Astrocyte of the spinal cord (primary cell): ENCODE measurements at places on chromosomes 2 and 18.

DNA sequence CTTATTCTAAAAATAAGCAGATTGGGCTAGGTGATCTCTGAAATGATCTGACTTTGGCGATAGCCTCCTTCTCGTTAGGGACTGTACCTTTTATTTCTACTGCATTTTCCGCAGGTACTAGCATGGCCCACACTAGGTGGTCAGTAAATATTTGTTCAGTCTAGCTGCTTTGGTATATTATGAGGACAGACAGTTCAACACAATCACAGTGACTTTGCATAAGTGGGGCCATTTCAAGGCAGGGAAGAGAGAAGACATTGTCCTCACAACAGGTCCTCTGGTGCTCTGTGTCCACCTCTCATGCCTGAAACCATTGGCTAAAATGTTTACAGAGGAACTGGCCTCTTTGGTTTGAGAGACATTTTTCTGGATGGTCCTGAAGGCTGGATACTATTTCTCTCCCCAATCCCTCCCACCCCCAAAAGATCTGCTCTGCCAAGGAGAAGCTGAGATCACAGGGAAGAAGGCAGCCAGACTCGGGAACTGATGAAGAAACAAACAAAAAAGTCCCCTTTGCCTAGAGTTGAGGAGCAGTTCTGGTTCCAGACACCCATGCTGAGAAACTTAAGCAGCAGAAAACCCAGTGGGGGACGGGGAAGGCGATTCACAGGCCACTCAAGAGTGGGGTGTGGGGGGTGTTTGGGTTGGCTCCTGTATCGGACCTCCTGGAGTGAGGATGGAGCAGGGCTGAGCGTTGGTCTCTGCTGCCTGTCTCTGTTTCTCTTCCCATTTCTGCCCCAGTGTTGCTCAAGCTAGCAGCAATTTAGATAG lies 2.9 kb upstream of the TNP1 start:
- DNase-seq, result peak; percentile 56

GRCh38 chr2:212726403-212726802 lies 187.8 kb upstream of the ERBB4 start:
- no peak for DNase-seq

GRCh38 chr2:178858896-178859625 lies 51.8 kb upstream of the TTN start:
- no peak for DNase-seq

DNA sequence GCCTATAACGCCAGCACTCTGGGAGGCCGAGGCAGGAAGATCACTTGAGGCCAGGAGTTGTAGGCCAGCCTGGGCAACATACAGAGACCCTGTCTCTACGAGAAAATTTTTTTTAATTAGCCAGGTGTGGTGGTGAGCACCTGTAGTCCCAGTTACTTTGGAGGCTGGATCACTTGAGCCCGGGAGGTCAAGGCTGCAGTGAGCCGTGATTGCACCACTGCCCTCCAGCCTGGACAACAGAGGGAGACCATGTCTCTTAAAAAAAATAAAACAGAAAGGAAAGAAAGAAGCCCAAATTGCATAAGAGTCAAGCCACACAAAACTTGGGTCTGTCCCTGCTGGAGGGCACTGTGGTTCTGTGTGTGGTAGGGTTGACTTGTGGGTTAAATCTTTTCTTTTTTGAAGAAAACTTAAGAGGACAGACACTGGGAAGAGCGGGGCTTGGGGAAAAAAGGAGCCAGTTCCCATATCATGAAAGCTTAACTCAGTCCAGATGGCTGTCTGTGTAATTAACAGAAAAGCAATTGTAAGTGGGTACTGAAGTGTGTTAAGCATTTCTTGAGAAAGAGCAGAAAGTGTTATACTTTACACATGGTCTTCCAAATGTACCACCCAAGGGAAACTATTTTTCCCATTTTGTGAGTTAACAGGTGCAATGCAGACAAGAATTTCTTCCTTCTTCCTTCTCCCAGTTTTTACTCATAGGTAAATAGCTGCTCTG lies 115.1 kb downstream of the ALPK2 start:
- no peak for DNase-seq

DNA sequence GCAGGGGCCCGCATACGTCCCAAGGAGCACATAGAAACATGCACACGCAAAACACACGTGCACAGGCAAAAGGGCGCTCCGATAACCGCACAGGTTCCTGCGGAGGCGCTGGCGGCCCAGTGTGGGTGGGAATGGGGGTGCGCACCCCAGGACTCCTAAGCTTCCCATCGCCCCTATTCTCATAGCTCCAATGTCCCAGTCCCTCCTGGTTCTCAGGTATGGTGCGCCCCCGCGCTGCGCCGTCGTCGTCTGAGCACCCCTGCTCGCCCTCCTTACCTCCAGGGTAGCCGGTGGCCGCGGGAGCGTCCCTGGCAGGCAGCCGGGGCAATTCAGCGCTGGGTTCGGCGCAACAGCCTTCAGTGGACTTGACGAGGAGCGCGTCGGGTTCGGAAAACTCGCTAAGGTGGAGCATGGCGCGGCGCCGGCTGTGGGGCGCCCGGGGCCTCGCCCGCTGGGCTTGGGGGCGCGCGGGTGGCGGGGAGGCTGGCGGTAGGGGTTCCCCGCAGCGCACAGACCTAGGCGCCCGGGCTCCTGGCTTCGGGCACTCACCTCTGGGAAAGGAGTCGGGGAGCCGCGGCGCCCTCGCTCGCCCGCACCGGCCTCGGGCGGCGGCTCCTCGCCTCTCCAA lies 328 bp downstream of the EGR4 start:
- no peak for DNase-seq

GRCh38 chr2:178448968-178449661 lies 1.9 kb downstream of the PRKRA start:
- peak; percentile 13 for DNase-seq

DNA sequence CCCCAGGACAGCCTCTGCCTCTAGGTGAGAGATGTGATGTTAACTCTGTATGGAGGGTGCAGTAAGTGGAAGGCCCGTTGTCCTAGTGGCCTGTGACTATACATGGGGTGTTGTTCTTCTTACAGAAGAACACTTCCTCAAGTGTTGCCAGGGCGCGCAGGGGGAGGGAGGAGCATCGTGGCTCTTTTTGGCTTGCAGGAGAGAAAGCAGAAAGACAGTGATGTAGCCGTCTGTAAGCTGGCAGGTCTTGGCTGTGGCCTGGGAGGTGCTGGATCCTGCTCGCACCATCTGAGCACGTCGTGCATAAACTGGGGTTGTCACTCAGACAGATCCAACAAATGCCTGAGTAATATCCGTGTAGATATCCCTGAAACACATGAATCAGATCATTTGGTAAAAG lies 44.3 kb downstream of the ZNF236 start:
- DNase-seq, result no peak

DNA sequence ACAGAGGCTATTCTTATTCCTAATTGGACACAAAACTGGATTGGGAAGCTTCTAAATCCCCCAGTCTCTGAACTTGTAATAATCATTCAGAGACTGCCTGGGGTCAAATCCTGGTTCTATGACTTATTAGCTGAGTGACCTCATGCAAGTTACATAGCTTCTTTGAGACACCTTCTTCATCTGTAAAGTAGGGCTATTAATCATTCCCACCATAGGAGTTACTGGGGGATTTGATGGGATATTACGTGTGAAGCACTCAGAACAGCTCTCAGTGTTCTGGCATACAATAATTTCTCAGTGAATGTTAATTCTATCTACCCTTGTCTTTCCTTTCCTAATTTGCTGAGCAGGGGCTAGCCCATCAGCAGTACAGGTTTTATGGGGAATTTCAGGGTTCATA lies 256.7 kb upstream of the TNP1 start:
- no peak for DNase-seq

- no peak for DNase-seq
Measured at GRCh38 chr2:160257743-160258491, 57.8 kb upstream of the ITGB6 start.

- DNase-seq, result peak; percentile 48
Measured at GRCh38 chr18:66495844-66496243, 108.0 kb downstream of the CDH19 start.

GRCh38 chr18:48460929-48461583 lies 51.9 kb upstream of the ZBTB7C start:
- peak; percentile 7 for DNase-seq

DNA sequence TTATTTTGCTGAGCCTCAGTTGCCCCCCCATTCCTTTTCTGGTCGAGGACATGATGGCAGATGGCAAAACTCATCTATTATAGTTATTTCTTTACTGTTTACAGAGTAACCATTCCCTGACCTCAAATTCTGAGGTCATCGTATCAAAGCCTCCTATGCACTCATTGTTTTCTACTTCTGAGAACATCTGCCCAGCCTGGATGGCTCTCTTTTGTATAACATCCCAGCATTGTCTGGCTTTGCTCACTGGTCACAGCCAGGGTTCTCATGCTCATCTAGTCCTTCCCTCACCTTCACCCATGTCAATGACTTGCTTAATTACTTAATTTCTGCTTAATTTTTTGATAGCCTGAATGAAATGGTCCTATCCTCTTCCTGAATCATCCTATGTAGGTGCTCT lies 472.1 kb downstream of the PARD3B start:
- no peak for DNase-seq

- peak; percentile 94 for DNase-seq
Measured at GRCh38 chr2:233566141-233566956, at the start of gene USP40. USP40 (minus strand) TSS chr2:233566782; CDS start chr2:233565554, 1,228 bp downstream.

DNA sequence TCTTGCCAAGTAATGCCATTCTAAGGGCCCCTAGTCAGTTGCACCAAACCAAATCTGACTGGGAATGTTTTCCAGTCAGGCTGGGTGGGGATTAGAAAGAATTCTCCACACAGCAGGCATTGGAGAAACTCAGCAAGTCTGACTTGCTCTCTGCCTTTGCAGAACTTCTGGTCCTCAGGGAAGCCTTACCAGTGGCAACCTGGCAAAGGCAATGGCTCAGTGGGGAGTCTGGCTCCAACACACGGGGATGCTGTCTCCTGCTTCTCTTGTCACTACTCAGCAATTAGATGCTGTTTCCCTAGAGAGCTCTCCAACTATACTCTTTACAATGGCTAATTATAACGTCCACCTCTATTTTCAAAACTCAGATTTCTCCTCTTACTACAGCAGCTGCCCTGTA lies 810.7 kb downstream of the LRRTM4 start:
- no peak for DNase-seq

- DNase-seq, result no peak
Measured at GRCh38 chr2:23322567-23323197, 62.3 kb upstream of the KLHL29 start.

DNA sequence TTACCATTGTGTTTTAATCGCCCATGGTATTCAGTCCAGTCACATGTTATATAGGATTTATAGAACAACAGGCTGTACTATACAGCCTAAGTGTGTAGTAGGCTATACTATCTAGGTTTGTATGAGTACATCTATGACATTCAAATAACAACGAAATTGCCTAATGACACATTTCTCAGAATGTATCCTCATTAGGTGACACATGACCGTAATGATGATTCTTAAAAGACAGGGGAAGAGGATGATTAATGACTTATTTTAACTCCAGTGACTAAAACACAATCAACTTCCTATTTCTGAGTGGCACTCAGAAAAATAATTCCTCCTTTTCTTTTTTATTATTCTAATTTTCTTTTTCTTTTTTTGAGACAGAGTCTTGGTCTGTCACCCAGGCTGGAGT lies 63.0 kb upstream of the ACSL3 start:
- no peak for DNase-seq

DNA sequence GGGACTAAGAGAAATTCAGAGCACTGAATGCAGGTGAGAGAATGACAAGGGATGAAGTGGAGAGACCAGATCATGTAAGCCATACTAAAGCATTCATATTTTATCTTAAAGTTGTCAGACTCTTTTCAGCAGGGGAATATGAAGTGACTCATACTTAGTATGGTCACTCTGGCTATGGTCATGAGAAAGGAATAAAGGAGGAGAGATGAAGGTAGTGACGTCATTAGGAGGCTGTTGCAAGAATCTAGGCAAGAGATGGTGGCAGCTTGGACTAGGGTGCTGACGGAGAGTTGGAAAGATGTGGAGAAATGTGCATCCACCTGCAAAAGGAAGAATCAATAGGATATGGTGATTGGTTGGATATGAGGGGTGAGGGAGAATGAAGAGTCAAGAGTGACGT lies 203.2 kb upstream of the ACVR2A start:
- DNase-seq, result no peak

GRCh38 chr2:70744397-70744796 lies 23.6 kb downstream of the ADD2 start:
- DNase-seq, result no peak
